ENCODE measurements at places on chromosomes 6 and 20.

DNA sequence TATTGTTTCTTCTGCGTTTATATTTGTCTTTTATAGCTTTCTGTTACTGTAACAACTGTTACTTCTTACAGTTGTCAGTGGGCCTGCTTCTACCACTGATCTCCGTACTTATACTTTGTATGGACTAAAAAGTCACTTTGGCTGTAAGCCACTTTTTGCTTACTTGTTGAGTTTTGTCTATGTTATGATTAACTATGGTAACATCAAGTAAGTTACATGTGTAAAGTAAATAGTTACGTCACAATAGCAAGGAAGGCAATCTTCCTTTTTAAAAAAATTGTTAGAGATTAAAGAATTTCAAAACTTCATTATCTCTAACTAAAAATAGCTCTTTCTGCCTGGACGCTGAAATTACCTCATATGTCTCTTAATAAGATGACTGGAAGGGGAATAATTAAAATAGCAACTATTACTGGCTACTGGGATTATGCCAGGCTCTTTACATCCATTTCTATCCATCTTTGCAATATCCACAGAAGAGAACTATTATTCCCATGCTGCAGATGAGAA is 10.9 kb downstream of the TFB1M start:
- DNase-seq: no peak

DNA sequence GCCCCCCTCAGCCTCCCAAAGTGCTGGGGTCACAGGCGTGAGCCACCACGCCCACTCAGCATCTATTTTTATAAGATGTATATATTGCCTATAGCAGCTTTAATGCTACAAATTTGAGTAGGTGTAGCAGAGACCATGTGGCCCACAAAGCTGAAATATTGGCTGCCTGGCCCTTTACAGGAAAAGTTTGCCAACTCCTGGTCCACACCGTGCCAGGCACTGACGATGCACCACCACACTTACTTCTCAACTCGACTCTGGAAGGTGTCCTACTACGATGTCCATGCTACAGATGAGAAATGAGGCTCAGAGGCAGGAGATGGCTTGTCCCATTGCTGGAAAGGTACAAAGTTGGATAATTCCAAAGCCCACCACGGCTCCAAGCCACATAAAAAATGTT is 17.2 kb upstream of the SRSF6 start:
- DNase-seq: no peak

- DNase-seq: no peak
Measured at GRCh38 chr20:4101271-4101670, 85.9 kb upstream of the RNF24 start.

DNA sequence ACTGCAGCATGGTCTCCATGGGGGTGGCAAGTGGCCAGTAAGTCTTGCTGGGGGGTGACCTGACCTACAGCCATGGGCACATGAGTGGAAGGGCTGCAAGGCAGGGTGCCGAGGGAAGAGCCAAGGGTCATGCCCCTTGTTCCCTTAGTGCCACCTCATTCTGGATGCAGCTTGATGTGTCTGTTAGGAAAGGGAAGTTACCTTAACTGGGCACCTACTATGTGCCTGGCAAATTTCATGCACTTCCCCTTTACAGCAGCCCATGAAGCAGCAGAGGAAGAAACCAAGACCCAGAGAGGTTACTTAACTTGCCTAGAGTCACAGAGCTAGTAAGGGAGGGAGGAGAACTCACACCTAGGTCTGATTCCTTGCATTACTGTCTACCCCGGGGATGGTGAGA is 174.0 kb downstream of the MRPL14 start:
- DNase-seq: no peak

- no peak for DNase-seq
Measured at GRCh38 chr6:167266830-167267555, 24.1 kb upstream of the UNC93A start.

All from T-cell (primary cell).